Psoas muscle (tissue), 8 donors: ENCODE measurements at places on chromosomes 2 and 18.

GRCh38 chr2:134365356-134365755 is 111.5 kb downstream of the MGAT5 start:
- no peak for DNase-seq

- no peak for DNase-seq
Observed at GRCh38 chr2:14633461-14634181, 1.1 kb downstream of the LRATD1 start.

GRCh38 chr2:121398853-121399252 is 113.9 kb upstream of the TFCP2L1 start:
- no peak for DNase-seq

DNA sequence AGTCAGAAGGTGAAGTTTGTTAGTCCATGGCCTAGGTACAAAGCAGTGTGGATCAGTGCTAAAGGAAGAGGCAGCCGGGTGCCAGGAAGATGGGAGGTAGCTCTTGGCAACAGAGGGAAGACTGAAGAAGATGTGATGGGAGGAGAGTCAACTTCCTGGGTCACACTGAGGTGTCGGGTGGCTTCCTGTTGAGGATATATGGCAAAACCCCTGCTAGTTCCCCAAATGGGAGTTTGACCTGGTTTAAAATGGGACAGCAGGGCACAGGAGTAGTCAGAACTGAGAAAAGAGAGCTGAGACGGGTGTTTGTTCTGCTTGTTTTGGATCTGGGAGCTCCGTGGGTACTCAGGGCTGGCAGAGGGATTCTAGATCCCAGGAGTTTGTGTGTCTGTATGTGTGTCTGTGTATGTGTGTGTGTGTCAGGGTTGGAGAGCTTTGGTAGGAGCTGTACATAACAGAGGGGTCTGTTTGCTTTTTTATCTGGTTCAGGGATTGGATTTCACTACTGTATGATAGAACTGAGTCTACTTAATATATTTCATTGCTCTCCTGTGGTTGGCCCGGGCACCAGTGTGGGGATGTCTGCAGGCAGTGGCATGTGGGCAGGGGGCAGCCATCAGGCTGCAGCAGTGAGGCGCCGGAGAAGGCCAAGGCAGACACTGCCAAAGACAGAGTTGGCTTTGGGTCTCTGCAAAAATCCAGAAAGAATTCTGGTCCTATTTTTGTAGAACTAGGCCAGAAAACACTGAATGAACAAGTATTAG is 17.1 kb downstream of the MXD1 start:
- no peak for DNase-seq

- DNase-seq, result no peak
Observed at GRCh38 chr2:75459565-75460310, 101.0 kb downstream of the EVA1A start.

- no peak for DNase-seq
Observed at GRCh38 chr2:153872311-153873051, 759 bp downstream of the GALNT13 start.

DNA sequence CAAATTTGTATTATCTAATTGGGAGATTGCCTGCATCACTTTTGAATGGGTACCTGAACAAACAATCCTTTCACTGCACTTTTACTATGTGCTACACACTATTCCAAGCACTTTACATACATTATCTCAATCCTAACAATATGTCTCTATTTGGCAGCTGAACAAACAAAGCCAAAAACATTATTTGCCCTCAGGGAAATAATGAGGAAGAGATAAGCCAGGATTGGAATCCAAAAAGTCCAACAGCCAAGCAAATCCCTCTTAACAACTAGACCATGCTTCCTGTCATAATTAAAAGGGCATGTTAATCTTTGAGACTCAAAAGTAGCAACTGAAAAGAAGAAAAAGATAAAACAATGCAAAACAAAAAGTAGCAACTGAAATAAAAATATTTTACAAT is 32.1 kb downstream of the RPRD1A start:
- no peak for DNase-seq

- no peak for DNase-seq
Observed at GRCh38 chr2:25230198-25230947, 62.0 kb upstream of the POMC start.

GRCh38 chr2:210480079-210480478 is 3.5 kb upstream of the LANCL1 start:
- DNase-seq, result no peak

- DNase-seq, result no peak
Observed at GRCh38 chr2:109715313-109715805, 78.7 kb upstream of the RGPD5 start.

GRCh38 chr2:126359494-126359893 is 296.5 kb upstream of the GYPC start:
- DNase-seq, result no peak

- DNase-seq, result no peak
Observed at GRCh38 chr2:201952187-201952586, 81.5 kb upstream of the FZD7 start.

DNA sequence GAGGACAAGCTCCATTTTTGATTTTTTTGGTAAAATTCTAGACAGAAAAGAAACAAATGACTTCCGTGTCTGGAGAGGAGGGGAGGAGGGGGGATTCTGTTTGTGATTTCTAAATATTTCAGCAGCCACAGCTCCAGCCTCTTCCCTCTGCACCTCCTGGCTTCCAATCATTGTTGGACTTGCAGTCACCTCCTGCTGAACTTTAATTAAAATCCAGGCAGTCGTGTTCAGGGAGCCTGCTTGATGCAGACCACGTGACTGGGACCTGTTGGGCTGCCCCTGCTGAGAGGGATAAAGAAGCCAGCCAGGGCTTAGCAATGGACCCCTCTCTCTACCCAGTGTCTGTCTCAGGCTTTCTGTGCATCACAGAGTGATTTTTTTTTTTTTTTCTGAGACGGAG is 115.1 kb downstream of the SH3BP4 start:
- no peak for DNase-seq

- no peak for DNase-seq
Observed at GRCh38 chr2:188303363-188304031, 11.8 kb downstream of the GULP1 start.

DNA sequence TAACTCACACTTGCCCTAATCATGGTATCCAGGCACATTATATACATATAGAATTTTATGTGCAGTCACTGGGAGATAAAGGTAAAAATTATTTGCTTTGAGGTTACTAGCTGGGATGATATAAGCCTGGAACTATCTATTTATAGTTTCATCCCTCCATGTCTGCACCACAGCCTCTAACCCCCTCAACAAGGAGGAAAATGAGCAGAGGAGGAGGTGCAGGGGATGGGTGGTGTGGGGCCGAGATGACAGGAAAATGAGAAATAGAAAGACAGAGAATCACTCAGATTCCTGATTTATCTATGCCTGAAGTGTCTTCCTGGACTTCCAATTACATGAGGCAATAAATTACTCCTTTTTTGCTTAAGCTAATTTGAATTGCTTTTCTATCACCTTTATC is 145.2 kb downstream of the PIK3C3 start:
- DNase-seq, result no peak

DNA sequence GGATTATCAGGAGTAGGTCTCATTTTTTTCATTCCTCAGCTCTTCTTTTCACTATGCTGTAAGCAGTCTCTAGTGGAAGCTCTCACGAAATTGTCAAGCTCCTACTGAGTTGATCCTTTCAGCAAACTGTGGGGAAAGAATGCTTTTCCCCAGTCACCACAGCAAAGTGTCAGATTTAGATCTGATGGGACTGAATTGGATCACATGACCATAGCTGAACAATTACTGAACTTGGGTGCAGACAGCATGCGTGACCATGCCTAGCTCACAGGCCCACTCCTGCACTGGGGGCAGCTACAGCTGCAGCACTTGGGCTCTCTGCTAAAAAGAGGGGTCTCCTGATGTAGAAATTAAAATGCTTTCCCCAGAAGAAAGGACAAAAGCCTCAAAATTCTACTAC is 3.1 kb downstream of the ARHGAP15 start:
- DNase-seq, result no peak

DNA sequence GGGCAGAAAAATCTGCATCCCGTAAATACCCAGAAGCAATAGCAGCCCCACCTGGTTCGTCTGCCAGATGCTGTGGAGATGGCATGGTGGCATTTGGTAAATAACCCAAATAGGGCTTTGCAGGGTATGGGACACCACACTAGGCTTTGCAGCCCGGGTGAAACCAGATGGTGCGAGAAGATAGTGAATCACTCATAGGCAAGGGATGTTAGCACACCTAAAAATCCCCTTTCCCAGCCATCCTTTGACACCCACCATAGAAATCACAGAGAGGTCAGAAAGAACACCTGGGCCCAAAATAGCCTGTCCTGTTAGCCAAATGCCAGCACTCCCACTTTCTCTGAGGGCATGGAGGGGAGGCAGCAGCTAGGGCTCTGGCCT is 47.6 kb downstream of the BCL11A start:
- no peak for DNase-seq

DNA sequence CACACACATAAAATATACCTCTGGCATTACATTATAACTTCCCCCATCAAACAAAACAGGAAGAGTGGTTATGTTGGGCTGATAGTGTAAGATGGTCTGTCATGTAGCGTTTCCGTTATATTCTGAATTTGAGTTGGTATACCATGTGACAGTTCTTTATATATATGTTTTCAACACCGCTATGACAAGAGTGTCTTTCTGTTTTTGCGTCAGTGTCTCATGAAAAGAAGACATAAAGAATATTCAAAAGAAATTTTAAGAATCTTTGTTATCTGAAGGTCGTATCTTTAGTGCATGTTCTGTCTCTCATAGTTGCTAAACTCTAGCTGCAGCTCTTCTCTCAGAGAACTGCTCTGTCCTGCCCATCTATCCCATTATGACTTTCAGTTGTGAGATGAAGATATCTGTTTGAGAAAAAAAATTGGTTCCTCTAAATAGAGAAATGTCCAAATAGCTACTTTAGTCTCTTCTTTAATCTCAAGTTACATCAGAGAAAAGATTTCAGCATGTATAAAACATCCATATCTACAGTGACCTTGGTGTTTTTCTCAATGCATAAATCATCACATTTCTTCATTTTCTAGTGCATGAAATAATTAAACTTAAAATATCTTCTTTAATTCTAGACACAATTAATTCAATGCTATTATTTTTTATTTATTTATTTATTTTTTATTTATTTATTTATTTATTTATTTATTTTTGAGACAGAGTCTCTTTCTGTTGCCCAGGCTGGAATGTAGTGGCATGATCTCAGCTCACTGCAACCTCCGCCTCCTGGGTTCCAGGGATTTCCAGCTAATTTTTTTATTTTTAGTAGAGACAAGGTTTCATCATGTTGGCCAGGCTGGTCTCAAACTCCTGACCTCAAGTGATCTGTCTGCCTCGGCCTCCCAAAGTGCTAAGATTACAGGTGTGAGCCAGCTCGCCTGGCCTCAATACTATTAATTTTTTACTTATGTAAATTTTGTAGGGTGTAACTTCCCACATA is 24.3 kb upstream of the PSME4 start:
- DNase-seq, result no peak

DNA sequence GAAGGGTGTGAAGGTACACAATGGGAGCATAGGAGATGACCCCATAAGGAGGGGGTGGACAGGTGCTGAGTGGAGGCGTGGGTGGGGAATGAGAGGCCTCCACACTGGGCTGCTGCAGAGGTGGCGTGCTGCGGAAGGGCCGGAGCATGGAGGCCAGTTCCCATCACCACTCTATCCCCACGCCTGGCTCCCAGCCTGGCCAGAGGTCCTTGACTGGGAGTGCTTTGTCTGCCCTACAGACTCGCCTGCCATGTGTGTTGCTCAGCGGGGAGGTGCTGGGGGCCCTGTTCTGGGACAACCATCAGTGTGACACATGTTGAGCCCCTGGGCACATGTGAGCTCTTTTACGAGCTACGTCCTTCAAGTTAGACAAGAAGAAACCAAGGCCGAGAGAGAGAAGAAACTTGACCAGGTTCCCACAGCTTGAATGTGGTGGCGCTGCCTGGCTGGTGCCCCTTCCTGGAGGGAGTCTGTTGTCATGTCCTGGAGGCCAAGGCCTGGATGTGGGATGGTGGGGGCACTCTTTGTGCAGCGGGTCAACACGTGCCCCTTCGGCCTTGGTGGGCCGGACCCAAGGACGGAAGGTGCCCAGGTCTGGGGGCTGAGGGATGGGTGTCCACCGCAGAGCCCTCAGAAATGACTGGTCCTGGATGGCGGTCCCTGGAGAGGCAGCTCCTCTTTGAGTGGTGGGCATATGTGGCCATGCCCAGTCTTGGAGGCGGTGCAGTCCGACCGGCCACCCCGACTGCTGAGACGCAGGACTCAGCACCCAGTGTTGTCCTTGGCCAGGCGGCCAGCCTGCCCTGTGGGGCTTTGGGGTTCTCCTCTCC is 1.2 kb upstream of the INPP5D start:
- no peak for DNase-seq

DNA sequence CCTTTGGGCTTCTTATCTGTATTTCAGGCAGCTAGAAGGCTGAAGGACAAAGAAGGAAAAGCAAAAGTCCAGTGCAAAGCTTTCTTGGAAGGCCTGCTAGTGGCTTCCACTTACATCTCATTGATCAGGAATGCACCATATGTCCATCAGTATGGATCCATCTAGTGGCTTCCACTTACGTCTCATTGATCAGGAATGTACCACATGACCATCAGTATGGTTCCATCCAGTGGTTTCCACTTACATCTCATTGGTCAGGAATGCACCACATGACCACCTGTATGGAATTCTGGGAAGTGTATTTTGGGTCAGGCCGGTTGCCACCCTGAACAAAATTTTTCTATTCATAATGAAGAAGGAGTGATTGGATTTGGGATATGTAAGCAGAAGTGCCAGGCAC is 70.6 kb downstream of the LYPD6 start:
- DNase-seq, result no peak

DNA sequence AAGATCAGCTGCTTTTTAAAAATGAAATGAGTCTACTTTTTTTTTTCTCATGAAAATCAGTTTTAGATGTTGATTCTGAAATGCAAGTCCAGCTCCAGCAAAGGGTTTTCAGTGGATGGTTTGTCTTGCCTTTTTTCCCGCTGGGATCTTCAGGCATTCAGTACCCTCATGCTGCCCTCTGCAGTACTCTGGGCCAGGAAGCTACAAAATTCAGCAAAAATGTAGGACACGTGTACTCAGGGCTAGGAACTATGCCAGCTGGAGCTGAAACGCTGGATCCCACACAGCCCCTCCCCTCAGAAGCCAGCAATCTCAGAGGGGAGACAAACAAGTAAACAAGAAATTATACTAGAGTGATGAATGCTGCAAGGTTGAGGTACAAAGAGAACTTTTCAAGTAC is 97.3 kb downstream of the MMADHC start:
- DNase-seq, result no peak

GRCh38 chr2:165576409-165577154 is 107.1 kb downstream of the CSRNP3 start:
- no peak for DNase-seq

DNA sequence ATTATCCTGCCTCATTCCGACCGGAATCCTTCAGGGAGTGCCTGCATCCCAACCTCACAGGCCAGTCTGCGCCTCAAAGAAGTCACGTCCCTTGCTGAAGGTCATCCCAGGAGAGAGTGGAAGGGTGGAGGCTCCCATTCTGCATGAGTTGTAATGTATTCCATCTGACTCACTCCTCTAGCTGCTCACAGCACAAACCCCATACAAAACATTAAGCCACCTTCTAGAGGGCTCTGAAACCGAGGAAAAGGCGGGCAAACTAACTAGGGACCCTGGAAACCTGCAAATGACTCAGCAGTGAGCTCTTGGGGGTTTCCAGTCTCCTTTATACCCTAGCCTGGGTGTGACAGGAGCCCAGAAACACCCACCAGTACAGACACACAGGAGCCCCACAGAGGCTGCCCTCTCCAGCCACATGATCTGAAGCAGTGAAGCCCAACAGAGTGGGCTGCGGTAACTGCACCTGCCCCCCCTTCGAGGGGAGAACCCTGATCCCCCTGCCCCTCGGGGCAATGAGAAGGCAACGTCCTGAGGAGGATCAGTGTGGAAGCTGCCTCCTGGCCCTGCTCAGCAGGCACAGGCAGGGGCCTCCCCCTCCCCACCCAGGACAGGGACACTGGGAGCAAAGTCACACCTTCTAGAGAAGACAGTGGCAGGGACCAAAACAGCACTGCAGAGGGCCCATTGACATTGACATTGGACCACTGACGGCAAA is 69.3 kb upstream of the SNTG2 start:
- no peak for DNase-seq
